ENCODE measurements at places on chromosomes 7 and 10. TPM values are rescaled to one million over a fixed set of nuclear protein-coding genes. Genes with fewer than 3 reads are reported as not detected.

DNA sequence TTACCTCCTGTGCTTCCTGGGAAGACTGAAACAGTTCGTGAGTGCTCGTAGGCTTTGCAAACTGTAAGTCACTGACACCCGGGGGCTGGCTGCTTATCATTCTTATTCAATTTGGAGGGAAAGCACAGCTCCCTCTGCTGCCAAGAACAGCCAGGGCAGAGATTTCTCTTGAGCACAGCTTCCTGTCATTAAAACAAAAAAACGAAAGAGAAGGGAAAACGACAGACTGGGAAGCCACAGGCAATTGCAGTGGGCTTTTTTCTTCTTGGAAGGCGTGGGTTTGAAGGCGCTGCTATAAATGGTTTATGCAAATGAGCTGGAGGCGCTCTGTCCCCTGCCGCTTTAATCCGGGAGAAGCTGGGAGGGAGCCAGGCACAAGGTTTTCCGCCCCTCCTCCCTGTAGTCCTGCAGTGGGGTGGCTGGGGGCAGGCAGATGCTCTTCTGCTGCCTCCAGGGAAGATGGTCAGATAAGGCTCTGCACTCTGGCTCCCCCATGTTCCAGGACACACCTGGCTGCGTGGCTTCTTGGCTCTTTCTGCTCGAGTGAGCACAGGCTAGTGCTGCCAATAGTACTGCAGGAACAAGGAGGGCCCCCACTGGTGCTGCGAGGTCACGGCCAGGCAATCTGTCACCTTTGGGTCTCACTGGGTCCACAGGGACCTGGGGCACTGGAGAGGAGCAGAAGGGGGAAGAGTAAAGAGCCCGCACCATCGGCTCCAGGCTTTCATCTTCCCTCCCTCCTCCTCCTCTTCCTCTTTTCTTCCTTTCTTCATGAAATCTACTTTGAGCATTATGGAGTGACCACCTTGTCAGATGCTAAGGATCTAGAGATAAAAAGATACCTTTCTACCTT lies 49.5 kb downstream of the NEURL1 start:
- ATAC-seq = peak; percentile 58

DNA sequence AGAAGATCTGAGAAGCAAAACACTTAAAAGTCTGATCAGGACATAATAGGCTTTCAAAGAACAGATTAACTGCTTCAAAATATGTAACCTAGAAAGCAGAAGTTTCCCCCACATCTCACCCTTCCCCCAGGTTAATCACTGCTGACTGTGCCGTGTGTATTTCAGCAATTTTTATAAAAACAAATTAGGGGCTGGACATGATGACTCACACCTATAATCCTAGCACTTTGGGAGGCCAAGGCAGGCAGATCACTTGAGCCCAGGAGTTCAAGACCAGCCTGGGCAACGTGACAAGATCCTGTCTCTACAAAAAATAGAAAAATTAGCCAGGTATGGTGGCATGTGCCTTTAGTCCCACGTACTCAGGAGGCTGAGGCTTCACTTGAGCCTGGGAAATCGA lies 67.6 kb upstream of the GATA3 start:
- no peak for ATAC-seq

GRCh38 chr10:77403761-77404160 lies 233.8 kb downstream of the KCNMA1 start:
- ATAC-seq = no peak

- no peak for ATAC-seq
Measured at GRCh38 chr7:79050603-79051002, 402.9 kb downstream of the MAGI2 start.

DNA sequence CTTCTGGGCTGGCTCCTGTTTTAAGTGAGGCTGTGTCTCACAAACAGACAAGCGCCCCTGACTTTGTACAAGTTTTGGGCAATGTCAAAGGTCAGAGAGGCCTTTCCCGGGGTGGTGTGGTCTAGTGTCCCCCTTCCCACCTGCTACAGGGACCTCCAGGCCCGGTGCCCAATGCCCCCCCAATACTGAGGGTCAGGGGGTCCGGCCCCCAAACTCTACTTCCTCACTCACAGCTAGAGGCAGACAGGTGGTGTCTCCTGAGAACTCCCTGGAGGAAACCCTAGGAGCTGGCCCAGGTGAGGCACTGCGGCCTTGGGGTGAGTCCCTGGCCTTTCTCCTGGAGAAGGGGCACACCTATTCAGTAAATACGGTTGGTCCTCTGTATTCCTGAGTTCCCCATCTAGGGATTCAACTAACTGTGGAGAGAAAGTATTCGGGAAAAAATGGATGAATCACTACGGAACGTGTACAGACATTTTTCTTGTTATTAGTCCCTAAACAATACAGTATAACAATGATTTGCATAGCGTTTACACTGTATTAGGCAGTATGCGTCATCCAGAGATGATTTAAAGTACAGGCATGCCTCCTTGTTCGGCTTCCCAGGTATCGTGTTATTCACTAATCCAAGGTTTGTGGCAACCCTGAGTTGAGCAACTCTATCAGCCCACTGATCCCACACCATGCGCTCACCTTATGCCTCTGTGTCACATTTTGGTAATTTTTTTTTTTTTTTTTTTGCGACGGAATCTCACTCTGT lies 308.1 kb downstream of the WDR37 start:
- ATAC-seq = no peak

The EBF3 gene
- not detected for total RNA-seq

GRCh38 chr7:134502463-134503371 lies 24.6 kb upstream of the AKR1B10 start:
- ATAC-seq = no peak

The TRIM74 gene
- total RNA-seq = 1.5 TPM

DNA sequence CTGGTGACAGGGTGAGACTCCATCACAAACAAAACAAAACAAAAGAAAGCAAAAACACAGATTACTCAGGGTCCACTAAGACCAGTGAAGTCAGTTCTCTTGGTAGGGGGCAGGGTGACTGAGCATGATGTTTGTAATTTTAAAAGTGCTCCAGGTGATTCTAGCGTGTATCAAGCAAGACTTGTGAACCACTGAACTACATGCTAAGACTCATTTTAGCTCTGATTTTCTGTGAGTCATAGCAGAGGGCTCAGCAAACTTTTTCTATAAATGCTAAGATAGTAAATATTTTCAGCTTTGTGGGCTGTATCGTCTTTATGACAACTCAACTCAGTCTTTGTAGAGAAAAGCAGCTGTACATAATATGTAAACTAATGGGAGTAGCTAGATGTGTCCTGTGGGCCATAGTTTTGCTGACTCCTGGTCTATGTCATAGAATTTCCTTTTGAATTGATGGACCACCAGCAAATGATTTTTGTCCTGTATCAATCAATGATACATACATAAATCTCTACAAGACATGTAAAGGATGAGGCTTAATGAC lies 141.3 kb downstream of the CFTR start:
- ATAC-seq = no peak

GRCh38 chr10:52216852-52217251 lies 97.2 kb upstream of the DKK1 start:
- ATAC-seq = no peak

GRCh38 chr7:116150588-116150987 lies 59.8 kb upstream of the TES start:
- no peak for ATAC-seq

DNA sequence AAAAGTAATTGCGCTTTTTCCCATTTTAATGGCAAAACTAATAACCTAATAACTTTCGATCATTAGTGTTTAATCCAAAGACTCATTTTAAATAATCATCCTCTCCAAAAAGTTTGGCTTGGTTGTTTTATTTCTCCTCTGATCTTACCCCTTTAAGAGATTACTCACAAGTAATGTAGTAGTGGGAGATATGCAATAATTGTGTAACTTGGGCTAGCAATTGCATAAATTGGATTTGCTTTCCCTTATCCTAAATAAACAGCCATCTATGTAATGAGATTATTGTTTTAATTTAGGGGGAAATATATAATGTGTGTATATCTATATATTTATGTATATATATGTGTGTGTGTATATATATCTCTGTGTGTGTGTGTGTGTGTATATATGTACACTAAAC lies 82.5 kb downstream of the RNLS start:
- ATAC-seq = no peak

The TMEM270 gene
- not detected for total RNA-seq

The PAPOLB gene
- not detected for total RNA-seq

The HMX2 gene
- total RNA-seq = 0.19 TPM

The SPDYE2B gene
- not detected for total RNA-seq

- peak; percentile 39 for ATAC-seq
Measured at GRCh38 chr10:47176903-47177868, 122.8 kb upstream of the GDF10 start.

The CREB5 gene
- total RNA-seq = not detected

DNA sequence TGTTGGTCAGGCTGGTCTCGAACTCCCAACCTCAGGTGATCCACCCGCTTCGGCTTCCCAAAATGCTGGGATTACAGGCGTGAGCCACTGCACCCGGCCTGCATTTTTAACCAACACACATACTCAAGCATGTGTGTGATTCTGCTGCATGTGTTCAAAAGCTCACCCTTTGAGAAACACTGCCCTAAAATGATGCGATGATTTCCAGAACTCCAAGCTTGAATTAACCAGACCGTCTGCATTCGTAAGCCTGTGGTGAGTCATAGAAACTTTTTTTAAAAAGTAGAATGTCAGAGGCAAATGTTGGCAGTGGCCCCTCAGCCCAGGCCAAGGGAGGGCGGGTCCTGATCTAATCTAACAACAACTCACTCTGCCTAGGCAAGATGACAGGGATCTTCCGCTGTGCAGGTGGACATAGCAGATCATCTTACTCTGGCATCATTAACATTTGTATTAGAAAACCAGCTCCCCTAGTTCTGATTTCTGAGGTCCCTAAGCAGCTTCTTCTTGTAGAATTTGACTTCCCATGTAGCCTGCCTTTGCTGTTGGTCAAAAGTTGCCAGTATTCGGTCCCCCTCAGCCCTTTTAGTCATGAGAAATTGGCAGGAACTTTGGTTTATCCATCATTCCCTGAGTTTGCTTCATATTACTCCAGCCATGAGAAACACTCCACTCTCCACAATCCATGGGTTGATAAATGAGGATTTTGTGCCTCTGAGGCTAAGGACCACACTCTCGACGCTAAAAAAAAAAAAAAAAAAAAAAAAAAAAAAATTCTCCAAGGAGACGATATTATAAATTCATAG lies 190.4 kb downstream of the SKIDA1 start:
- ATAC-seq = no peak
